ENCODE measurements at places on chromosomes 4 and X.

DNA sequence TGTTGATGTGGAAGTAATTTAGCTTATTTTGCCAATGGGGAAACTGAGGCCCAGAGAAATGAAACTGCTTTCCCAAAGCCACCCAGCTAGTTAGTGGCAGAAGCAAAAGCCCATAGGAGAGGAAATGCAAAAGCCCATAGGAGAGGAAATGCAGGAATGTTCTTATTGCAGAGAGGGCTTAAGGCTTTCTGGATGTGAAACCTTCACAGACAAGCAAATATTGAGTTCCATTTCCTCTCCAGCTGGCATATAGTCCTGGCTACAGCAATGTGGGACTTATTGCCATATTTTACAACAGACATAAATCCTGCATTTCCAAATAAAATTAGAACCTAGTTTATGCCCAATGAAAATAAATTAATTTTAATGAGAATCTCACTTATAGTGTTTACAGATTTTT, 69.7 kb downstream of the TMEM154 start:
- DNase-seq = no peak

DNA sequence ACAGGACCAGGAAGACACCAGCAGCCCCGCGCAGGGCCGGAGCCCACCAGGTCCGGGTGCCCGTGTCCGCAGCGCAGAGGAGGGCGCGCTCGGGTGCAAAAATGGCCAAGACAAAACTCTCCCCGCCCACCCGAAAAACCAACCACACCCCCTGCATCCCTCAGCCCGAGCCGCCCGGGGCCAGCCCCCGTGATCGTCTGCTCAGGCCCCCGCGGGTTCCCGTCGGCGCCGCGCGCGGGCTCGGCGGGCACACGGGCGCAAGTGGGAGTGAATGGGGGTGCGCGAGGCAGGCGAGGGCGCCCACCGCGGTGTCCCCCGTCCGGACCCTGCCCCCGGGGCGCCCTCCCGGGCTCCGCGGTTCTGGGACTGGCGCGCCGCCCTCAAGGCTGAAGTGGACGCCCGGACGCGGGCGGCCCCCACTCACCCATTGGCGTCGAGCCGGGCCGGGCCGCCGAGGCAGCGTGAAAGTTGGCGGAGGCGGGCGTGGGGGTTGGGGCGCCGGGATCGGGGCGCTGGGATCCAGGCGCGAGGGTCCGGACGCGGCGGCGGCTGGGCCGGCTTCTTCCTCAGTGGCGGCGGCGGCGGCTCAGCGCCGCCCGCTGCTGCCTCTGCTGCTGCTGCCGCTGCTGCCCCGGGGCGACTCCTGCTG, 393 bp downstream of the SH3KBP1 start:
- peak; percentile 60 for DNase-seq

DNA sequence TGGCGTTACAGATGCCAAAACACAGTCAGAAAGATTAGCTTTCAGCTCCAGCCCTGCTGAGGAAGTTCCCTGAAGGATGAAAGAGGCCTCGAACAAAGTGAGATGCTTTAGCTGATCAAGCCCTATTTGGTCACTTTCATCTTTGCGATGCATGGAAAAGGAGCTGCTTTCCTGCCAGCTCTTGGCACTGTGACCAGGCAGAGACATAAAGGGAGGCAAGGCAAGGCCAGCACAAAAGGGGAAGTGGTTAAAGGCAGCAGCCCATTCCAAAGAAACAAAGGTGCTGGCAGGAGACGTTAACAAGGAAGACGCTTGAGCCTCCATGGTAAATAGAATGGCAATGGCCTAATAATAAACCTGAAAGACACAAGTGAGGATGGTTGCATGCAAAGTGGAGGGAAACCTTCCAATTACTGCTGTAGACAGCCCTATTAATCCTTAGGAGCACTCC, 617.1 kb upstream of the INTU start:
- DNase-seq = no peak

GRCh38 chr4:182805750-182806149, 111.4 kb downstream of the DCTD start:
- DNase-seq = no peak

- no peak for DNase-seq
Measured at GRCh38 chr4:3422808-3423297, 18.9 kb upstream of the HGFAC start.

- no peak for DNase-seq
Measured at GRCh38 chr4:95267081-95267480, 281.7 kb downstream of the UNC5C start.

DNA sequence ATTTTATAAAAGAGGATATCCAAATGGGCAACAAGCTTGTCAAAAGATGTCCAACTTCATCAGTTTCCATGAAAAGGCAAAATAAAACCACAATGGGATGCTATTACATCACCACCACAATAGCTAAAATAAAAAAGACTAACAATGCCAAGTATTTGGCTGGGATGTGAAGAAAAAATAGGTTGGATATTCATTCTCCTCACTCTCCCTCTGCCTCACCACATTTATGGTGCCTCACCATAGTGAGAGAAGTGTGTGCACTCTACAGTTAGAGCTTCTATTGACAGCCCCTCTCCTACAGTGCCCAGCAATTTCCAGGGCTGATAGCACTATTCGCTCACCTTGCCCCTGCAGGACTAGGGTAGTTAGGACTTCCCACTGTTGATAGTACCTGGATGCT, 25.5 kb downstream of the VEGFC start:
- no peak for DNase-seq

- DNase-seq = no peak
Measured at GRCh38 chr4:78446619-78447018, 105.0 kb upstream of the ANXA3 start.

DNA sequence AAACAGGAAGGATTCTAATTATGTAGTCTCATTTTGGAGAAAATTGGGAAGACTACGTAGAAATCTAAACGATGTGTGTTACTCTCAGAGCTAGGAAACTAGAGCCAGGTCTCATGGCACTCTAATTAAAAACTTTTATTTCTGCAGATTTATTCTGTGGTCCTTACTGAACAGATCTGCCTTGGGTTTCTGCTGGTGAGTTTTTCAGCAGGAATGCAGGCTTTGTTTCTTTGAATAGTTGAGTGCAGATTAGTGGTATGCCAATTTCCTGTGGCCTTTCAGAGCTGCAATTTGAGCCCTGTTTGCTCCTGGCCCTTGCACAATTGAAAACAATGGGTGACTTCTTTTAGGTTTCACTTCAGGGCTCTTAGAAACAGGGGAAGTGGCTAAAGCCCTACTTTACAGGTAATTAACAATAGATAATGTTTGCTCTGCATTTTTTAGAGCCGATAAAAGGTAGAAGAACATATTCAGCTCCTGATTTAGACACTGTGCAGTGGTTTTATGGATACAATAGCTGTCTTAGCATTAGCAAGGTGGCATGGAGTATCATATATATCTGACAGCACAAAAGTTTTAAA, 21.8 kb downstream of the SPRY1 start:
- peak; percentile 38 for DNase-seq

DNA sequence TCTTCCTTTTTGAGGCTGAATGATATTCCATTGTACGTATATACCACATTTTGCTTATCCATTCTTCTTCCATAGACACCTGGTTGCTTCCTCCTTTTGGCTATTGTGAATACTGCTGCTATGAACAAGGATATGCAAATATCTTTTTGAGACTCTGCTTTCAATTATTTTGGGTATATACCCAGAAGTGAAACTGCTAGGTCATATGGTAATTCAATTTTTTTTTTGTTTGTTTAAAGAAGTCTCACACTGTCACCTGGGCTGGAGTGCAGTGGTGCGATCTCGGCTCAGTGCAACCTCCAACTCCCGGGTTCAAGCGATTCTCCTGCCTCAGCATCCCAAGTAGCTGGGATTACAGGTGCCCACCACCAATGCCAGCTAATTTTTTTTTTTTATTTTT, 75.3 kb downstream of the METTL14 start:
- DNase-seq = peak; percentile 8

- no peak for DNase-seq
Measured at GRCh38 chr4:168942985-168943384, 67.1 kb downstream of the CBR4 start.

- no peak for DNase-seq
Measured at GRCh38 chr4:54213001-54213400, 16.1 kb upstream of the PDGFRA start.

DNA sequence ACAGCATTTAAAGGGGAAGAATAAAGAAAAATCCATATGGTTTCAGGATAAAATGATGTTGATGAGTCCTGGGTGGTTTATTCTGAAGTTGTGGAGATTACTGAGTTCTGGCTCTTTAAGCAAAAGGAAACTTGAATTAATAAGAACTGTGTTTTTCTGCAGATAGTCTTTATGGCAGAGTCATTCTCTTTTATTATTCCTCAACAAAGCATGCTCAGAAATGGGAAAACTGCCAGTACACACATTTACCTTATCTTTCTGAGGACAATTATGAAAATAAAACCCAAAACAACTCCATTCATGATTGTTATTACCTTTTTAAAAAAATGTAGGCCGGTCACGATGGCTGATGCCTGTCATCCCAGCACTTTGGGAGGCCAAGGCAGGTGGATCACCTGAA, 58.5 kb downstream of the ADD1 start:
- DNase-seq = no peak

DNA sequence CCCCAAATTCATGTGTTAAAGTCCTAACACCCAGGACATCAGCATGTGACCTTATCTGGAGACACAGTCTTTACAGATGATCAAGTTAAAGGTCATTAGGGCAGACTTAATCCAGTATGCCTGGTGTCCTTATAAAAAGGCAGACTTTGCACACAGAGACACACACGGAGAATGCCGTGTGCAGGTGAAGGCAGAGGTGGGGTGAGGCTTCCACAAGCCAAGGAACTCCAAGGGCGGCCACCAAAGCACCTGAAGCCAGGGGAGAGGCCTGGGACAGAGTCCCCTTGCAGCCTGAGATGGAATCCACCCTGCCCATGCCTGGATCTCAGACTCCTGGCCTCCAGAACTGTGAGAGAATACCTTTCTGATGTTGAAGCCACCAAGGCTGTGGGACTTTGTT, 26.1 kb upstream of the SORCS2 start:
- no peak for DNase-seq

DNA sequence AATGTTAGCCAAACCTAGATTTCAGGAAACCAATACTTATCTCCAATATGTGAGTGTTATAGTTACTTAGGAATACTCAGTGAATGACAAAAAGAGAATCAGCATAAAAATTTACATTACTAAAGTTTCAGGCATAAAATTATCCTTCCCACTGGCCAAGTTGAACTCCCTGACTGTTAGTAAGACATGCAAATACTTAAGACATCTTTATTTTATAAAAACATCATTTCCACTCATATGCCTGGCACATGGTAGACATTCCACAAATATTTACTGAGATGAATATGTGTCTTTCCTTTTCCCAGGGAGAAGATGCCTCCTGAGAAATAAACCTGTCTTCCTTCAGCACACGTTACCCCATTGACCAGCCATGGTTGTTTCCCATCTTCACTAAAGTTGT, 7.3 kb downstream of the VEGFD start:
- DNase-seq = no peak

- no peak for DNase-seq
Measured at GRCh38 chrX:65127842-65128241, 151.6 kb upstream of the ZC4H2 start.

- no peak for DNase-seq
Measured at GRCh38 chr4:4590546-4590945, 48.7 kb upstream of the STX18 start.

GRCh38 chr4:109816082-109816442, 500 bp downstream of the GAR1 start:
- peak; percentile 23 for DNase-seq

DNA sequence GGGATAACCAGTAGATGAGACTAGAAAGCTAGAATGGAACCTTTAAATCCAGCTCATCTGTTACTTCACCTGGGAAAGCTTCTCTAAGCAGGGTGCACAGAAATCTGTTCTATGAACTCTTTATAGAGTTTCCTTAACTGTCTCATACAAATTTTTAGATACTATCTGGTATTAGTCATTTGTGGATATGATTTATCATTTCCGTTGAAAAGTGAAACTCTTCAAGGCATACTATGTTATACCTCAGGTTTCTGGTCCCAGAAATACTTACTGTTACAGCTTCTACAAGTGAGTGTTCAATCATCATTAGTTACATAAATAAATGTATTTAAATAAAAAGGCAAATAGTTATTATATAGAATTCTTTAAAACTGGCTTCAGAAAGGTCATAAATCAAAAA, 298.3 kb upstream of the AGA start:
- no peak for DNase-seq

- no peak for DNase-seq
Measured at GRCh38 chr4:183074288-183074990, 24.6 kb upstream of the WWC2 start.

GRCh38 chr4:11698033-11698432, 269.3 kb upstream of the HS3ST1 start:
- no peak for DNase-seq

Measured in NCI-H526 (cell line).